Spinal cord (tissue), 10 donors: ENCODE measurements at places on chromosomes 1 and 21. TPM values are rescaled to one million over a fixed set of nuclear protein-coding genes. Genes with fewer than 3 reads are reported as not detected.

The ALX3 gene
- total RNA-seq = not detected

The TGFB2 gene
- total RNA-seq = 44.1 TPM

The FMO5 gene
- 2.5 TPM for total RNA-seq

The FAM43B gene
- total RNA-seq = 3.0 TPM

The GJC2 gene
- total RNA-seq = 10.4 TPM

The KCNC4 gene
- 17.3 TPM for total RNA-seq

The CFAP74 gene
- 4.1 TPM for total RNA-seq

The GMEB1 gene
- 9.6 TPM for total RNA-seq

- no peak overlapping the region for H3K27ac ChIP-seq
- DNase-seq = no peak
- H3K4me1 ChIP-seq = no peaks in the 10 kb centered on the region
- H3K27me3 ChIP-seq = no peaks in the 10 kb centered on the region
- H3K4me3 ChIP-seq = no peak overlapping the region
Observed at GRCh38 chr1:239844833-239845232, 246.8 kb upstream of the FMN2 start.

- H3K36me3 ChIP-seq = no peaks in the 10 kb centered on the region
- H3K4me3 ChIP-seq = no peak overlapping the region
- H3K27ac ChIP-seq = no peak overlapping the region
Observed at GRCh38 chr1:188782220-188782841, 1695.3 kb downstream of the BRINP3 start.

- H3K4me1 ChIP-seq = no peaks in the 10 kb centered on the region
- no peaks in the 10 kb centered on the region for H3K36me3 ChIP-seq
- no peak overlapping the region for H3K4me3 ChIP-seq
- no peaks in the 10 kb centered on the region for H3K27me3 ChIP-seq
Observed at GRCh38 chr1:178066296-178066907, 27.5 kb upstream of the RASAL2 start.

GRCh38 chr1:50972766-50973165 lies 2.7 kb downstream of the CDKN2C start:
- H3K27ac ChIP-seq = no peak overlapping the region
- H3K4me1 ChIP-seq = peaks cover 27% of the 10 kb centered on the region
- peaks cover 51% of the 10 kb centered on the region for H3K27me3 ChIP-seq
- no peak overlapping the region for H3K4me3 ChIP-seq
- H3K36me3 ChIP-seq = no peaks in the 10 kb centered on the region

DNA sequence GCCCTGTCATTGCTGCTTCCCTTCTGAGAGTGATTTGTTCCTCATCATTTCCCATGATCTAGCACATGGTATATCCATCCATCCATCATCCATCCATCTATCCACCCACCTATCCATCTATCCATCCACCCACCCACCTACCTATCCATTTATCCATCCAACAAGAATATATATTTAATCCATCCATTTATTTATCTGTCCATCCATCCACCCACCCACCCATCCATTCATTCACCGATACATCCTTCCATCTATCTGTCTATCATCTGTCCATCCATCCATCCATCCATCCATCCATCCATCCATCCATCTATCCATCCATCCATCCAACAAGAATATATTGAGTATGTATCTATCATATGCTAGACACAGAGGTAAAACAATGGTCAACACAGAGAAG lies 100.0 kb upstream of the ACTL8 start:
- DNase-seq = no peak
- peaks cover 87% of the 10 kb centered on the region for H3K36me3 ChIP-seq
- H3K4me1 ChIP-seq = peaks cover 21% of the 10 kb centered on the region
- no peak overlapping the region for H3K27ac ChIP-seq

DNA sequence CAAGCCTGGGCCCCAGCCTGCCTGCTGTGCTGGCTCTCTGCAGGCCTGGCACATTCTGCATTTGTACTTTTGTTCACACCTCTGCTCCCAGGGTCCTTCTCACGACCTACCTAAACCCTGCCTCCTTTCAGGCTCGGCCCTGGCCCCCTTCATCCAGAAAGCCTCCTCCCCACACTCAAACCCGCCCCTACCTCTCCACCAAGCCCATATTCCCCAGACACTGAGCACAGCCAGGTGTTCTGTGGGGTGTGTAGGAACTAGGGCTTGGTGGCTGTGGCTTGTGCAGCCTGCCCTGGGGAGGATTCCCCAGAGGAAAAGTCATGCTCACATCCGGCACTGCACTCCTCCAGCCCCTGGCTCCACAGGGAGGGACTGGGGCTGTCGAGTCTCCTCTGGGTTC lies 8.2 kb upstream of the MIXL1 start:
- no peak overlapping the region for H3K27ac ChIP-seq
- no peak for DNase-seq
- no peaks in the 10 kb centered on the region for H3K36me3 ChIP-seq
- no peak overlapping the region for H3K4me3 ChIP-seq
